ENCODE measurements at places on chromosomes 16 and 17.

- DNase-seq = no peak
Observed at GRCh38 chr17:68306819-68307218, 15.5 kb downstream of the ARSG start.

- DNase-seq = no peak
Observed at GRCh38 chr17:80252871-80253270, 7.8 kb upstream of the RNF213 start.

GRCh38 chr17:66401364-66401763 is 99.0 kb downstream of the PRKCA start:
- DNase-seq = no peak

- peak; percentile 87 for DNase-seq
Observed at GRCh38 chr17:36183001-36183971, 6.8 kb upstream of the TBC1D3B start.

- no peak for DNase-seq
Observed at GRCh38 chr17:80855948-80856862, 135.4 kb upstream of the CHMP6 start.

DNA sequence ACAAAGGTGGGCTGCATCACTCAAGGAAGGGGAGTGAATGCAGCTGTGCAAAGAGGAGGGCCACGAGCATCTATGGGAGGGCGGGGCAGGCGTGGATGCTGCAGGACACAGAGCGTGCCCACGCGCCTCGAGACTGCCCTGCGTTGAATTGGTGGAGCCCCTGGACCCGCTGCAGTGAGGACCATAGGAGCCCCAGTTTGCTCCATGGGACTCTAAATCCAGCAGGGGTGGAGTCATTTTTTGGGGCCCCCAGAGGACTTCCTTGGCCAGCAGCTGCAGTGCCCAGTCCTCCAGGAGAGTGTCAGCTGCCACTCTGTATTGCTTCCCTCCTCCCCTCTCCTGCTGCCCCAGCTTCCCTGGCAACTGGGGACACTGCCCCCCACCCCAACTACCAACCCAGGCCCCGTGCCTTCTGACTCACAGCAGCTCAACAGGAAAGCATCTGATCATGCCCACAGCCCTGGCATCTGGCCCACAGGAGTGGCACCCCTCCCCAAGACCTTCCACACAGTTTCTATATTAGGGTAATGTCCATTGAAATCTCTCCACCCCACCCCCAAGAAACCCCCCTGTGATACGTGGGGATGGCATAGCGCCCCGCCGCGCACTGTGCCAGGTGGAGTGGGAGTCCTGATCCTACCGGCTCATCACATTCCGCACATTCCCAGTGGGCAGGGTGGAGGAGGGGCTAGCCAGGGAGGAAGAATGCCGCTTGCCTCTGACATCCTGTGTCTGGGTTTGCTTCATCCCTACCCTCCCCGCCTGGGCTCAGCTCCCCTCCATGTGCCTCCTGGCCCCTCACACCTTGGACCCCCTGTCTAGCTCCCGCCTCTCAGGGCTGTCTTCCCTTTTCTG is 27.8 kb upstream of the ITGA3 start:
- DNase-seq = no peak

DNA sequence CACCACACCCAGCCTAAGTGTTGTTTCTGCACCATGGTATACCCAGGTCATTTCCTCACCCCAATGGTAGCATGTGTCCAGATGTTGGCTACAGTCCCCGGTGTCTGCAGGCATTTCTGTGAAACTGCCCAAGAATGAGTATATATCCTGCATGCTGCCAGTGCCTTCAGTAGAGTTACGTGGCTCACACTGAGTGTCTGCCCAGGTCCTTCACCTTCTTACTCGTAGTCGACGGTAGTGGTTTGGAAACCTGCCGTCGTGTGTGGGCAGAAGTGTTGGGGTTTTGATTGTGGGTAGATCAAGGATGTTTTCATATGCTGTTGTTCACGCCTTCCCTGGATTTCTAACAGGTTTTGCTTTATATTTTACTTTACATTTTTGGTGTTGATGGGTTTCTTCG is 16.8 kb downstream of the TCF25 start:
- no peak for DNase-seq

- DNase-seq = no peak
Observed at GRCh38 chr16:87562201-87562600, 40.1 kb upstream of the JPH3 start.

DNA sequence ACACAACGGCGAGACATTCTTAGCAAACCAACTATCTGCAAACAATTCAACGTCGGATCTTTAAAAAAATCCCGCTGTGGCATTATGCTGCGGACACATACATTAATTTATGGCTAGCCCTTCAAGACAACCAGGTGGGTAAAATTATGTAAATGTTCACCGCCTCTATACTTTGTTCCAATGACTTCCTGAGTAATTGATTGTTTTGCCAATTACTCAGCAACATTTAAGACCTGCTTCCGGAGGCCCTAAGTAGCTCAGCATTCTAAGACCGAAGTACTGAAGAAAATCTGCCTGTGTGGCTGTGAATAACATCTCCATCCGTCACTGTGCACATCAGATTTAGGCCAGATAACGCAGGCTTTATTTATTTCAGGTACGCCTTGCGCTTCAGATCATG is 23.3 kb downstream of the QPRT start:
- no peak for DNase-seq

GRCh38 chr16:52914428-52914827 is 138.3 kb downstream of the CHD9NB start:
- DNase-seq = no peak

DNA sequence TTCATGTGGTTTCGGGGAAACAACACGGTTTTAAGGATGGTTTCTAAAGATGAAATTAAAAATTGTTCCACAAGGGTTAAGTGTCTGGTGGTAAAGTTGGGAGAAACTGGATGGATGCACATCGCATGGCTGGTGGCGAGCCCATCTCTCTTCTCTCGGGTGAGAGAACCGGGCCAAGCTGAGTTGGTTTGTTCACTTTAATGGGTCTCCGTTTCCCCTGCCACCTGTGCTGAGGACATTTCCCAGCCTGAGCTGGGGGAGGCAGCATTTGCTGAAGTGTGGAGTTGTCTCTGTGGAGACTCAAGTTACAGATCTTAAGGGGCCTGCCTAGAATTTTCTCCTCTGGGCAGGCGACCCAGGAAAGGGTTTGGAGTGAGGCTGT is 7.9 kb downstream of the FUS start:
- no peak for DNase-seq

DNA sequence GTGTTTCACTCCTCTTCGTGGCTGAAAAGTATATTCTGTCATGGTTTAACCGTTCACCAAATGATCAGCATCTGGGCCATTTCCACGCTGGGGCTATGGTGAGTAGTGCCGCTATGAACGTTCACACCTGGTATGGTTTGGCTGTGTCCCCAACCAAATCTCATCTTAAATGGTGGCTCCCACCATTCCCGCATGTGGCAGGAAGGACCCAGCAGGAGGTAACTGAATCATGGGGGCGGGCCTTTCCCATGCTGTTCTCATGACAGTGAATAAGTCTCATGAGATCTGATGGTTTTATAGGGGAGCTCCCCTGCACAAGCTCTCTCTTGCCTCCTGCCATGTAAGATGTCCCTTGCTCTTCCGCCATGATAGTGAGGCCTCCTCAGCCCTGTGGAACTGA is 45.7 kb upstream of the ZNF469 start:
- no peak for DNase-seq

DNA sequence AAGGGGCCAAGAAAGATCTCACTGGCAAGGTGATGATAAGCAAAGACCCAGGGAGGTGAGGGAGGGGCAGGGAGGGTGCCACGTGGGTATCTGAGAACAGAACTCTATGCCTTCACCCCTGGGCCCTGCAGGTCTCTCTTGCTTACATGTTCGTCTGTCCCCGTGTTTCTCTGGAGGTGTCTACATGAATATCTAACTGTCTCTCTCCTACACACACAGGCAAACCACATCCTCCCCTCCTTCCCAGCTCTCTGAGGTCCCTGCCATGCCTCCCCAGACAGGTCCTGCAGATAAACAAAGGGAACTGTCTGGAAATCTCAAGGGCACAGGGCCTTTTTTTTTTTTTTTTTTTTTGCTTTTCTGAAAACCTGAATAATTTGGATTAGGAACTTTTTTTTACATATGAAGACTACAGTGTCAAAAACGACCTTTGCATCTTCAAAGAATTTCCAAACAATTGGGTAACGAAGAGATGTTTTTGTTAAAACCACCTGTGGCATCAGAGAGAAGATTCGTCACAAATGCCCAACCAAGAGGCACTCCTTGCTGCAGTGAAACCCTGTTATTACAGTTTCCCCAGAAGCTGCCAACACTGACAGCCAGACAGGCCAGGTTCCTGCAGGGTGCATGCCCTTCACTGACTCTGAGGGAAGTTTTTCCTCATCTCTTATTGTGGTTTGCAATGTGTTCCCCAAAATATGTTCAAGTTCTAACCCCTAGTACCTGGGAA is 17.8 kb downstream of the PLLP start:
- no peak for DNase-seq

GRCh38 chr17:38896346-38896954 is 26.6 kb downstream of the LASP1 start:
- no peak for DNase-seq

GRCh38 chr16:46882940-46883307 is 1.2 kb upstream of the GPT2 start:
- no peak for DNase-seq

DNA sequence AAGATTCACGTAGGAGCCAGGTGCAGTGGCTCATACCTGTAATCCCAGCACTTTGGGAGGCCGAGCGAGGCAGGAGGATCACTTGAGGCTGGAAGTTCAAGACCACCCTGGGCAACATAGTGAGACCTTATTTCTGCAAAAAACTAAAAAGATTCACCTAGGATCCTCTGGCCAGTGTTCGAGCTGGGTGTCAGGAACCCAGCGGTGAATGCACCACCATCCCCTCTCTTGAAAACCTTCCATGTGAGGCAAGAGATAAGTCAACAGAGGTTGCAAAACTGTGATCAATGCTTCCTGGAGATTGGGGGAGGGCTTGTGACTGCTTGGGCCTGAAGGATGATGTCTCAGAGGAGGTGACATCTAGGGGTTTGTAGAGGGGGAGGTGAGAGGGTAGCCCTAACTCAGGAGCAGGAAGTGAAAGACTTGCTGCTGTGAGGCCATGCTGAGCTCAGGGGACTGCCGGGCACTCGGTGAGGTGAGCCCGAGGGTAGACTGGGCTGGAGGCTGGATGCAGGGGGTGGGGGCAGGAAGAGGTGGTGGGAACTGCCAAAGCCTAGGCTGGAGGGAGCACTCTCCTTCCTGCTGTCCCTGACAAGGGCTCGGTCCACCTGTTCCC is 11.7 kb downstream of the GJD3 start:
- no peak for DNase-seq

DNA sequence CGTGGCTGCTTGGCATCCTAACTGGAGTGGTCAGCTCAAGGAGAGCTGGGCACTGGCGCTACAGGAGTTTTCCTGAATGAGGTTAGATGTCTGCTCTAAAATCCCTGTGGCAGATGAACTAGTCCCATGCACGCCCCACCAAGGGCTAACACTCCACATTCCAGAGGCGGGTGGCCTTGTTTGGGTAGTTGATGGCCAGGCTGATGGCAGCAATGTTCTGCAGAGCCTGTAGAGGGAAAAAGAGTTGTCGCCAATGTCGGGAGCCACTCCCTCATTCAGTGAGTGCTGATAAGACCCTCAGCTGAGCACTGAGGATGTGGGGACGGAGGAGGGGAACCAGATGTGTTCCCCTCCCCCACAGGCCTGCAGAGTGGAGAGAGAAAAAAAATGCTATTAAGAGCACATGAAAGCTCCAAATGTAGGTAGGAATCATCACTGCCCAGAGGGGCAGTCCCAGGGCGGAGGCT is 42.5 kb upstream of the ATP2A3 start:
- DNase-seq = no peak

- no peak for DNase-seq
Observed at GRCh38 chr17:43581613-43582012, 35.5 kb upstream of the ETV4 start.

DNA sequence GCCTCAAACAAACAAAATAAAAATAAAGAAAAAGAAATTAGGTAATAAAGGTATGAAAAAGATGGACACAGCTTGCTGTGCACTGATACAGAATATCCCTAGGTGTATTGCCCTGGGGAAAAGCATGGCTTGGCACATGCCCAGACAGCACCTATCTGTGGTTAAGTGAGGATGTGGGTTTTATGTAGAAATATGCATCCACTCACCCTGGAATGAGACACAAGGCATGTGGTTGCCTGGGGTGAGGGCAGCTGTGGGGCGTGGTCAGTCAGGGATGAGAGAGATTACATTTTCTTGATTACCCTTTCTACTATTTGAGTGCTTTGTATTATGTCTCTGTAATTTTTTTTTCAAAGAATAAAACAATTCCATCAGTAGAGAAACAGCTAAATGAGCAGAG is 6.9 kb downstream of the PLLP start:
- no peak for DNase-seq

GRCh38 chr17:64129515-64129764 is 504 bp downstream of the ERN1 start:
- no peak for DNase-seq

DNA sequence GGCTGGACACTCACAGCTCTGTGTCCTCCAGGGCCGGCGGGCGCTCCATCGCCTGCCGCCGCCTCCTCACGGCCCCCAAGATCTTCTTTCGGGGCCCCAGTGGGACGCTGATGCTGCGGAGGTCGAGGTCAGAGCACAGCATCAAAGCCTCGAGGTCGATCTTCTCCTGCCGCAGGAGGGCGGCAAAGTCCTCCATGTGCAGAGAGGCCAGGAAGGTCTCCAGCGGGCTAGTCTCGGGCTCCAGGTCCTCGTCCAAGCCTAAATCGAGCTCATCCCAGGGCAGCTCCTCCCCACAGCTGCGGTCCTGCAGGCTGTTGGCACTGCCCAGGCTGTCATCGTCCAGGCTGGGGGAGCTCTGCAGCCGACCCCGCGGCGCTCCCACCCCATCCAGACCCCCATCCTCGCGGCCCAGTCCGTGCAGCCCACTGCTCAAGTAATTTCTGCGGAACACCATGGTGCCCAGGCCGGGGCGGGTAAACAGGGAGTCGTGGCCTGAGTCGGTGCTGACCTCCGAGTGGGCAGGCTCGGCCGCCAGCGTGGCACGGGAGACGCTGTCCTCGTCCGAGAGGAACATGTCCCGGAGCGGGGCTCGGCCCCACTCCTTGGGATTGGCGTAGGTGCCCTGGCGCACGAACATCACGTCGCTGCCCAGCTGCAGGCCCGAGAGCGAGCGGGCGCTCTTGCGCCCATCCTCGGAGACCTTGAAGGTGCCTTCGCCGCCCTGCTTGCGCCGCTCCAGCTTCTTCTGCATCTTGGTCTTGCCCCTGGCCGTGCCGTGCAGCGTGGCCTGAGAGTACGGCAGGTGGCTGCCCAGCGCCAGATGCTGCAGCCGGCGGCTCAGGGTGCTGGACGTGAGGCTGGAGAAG is 3.4 kb downstream of the USH1G start:
- no peak for DNase-seq

DNA sequence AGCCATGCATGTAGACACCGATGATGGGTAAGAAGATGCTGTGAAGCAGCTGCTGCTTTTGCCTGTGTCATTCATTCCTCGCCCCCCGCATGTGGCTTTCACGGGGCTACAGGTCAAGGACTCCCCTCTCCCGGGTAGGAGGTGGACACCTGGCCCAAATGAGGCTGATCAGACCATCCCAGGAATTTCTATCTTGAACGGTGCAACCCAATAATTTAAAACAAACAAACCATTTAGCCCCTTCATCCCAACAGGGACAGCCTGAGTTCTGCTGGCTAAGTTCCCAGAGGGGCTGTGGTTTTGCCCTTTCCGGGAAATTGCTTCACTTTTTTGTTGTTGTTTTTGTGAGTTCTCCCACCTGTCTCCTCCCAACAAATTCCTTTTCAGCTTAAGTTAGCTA is 137.7 kb upstream of the CDH5 start:
- no peak for DNase-seq

Data from left forelimb (tissue), 1 donor.